ENCODE measurements at places on chromosomes 16 and 17.
A peak's percentile ranks its signal among the peaks of the same experiment; 100 is the strongest.

GRCh38 chr17:8430966-8431365, 4.7 kb upstream of the NDEL1 start:
- DNase-seq, result no peak

- peak; percentile 80 for DNase-seq
Measured at GRCh38 chr17:37358098-37358829, 17.5 kb upstream of the C17orf78 start.

- no peak for DNase-seq
Measured at GRCh38 chr16:62568926-62569325, 532.7 kb upstream of the CDH8 start.

DNA sequence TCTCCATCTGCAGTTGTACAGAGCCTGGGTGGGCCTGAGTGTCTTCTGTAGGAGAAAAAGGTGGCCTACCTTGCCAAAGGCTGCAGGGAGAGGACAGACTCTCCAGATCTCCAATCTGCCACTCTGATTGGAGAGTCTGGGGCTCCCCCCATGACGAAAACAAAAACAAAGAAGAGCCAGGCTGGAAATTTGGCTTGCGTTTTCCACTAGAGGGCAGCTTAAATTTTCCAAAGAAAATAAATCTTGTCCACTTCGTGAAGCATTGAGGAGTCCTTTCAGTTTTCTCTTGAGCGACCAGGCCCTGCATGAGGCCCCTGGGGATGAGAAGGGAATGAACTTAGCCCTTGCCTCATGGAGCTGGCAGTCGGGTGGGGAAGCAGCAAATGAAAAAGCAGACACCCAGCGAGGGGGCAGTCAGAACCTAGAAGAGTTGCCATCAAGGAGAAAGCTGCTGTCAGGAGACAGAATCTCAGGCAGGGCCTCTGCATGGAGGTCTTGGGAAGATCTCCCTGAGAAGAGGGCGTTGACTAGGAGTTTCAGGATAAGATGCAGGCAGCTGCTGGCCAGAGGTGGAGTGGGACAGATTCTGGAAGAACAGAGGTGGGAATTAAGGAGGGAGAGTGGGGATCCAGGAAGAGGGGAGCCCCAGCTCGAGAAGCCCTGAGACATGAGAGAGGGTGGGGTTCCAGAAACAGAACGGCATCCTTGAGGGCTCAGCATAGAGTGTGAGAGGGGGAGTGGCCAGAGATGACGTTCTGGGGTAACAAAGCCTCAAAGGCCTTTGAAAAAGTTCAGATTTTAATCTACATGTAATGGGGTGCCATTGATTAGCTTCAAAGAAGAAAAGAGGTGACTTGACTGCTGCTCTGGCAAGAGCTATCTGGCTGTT, 8.4 kb upstream of the SHCBP1 start:
- DNase-seq, result peak; percentile 24

GRCh38 chr16:86142801-86143236, 243.9 kb downstream of the IRF8 start:
- no peak for DNase-seq

DNA sequence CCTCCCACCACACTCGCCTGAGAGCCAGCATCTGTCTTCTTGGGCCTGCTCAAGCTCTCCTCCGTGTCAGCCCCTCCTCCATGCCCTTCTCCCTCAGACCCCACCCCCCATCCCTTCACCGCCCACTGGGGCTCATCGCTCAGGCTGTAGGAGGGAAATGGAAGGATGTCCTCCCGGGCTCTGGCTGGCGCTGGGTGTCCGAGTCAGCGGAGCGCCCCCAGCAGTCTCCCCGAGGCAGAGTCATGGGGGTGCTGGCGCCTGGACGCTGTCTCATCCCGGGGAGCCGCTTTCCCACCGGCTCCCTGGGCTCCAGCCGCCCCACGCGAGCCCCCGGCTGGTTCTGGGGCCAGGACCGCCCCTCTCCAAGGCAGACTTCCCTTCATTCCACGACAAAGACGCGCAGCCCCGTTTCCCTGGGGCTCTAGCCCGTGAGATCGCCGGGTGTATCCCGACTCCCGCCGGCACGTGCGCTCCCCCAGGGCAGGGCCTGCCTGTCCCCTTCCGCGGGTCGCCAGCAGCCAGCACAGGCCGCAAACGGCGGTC, 428 bp upstream of the ANTKMT start:
- DNase-seq, result peak; percentile 73

- DNase-seq, result no peak
Measured at GRCh38 chr17:40850293-40850972, 16.6 kb downstream of the KRT12 start.

DNA sequence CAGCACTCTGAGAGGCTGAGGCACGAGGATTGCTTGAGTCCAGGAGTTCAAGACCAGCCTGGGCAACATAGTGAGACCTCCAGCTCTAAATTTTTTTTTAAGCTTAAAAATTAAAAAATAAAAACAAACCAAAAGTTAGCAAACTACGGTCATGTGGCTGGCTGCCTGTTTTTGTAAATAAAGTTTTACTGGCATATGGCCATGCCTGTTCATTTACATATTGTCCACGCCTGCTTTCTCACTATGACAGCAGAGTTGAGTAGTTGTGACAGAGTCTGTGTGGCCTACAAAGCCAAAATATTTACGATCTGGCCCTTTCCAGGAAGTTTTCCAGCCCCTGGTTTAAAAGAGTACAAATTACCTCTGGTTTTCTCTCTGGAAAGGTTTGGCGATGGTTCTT, 3.3 kb downstream of the SLX4 start:
- DNase-seq, result no peak

- DNase-seq, result peak; percentile 19
Measured at GRCh38 chr16:51971184-51971583, 575.8 kb downstream of the TOX3 start.

GRCh38 chr16:79282806-79283205, 317.7 kb downstream of the MAF start:
- DNase-seq, result no peak

- no peak for DNase-seq
Measured at GRCh38 chr17:81335773-81336157, 40.7 kb upstream of the SLC38A10 start.

DNA sequence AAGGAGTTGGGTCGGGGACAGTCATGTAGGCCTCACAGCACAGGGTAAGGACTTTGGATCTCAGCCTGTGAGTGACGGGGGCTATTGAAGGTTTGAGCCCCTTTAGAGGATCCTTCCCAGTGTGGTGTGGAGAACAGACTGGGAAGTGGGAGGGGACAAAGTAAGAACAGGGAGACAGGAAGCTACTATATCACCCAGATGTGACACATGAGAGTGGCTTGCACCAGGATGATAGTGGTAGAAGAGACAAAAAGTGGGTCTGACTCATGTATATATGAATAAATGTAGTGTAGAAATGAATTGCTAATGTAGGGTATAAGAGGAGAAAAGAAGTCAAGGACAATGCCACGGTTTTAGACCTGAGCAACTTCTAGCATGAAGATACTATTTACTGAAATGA, 4.5 kb downstream of the NUP93 start:
- DNase-seq, result no peak

GRCh38 chr16:63983401-63983800, 1138.5 kb downstream of the CDH11 start:
- DNase-seq, result peak; percentile 16

GRCh38 chr17:80872001-80872500, 119.6 kb upstream of the CHMP6 start:
- no peak for DNase-seq

- DNase-seq, result peak; percentile 82
Measured at GRCh38 chr16:85515830-85516397, 97.2 kb upstream of the GSE1 start.

DNA sequence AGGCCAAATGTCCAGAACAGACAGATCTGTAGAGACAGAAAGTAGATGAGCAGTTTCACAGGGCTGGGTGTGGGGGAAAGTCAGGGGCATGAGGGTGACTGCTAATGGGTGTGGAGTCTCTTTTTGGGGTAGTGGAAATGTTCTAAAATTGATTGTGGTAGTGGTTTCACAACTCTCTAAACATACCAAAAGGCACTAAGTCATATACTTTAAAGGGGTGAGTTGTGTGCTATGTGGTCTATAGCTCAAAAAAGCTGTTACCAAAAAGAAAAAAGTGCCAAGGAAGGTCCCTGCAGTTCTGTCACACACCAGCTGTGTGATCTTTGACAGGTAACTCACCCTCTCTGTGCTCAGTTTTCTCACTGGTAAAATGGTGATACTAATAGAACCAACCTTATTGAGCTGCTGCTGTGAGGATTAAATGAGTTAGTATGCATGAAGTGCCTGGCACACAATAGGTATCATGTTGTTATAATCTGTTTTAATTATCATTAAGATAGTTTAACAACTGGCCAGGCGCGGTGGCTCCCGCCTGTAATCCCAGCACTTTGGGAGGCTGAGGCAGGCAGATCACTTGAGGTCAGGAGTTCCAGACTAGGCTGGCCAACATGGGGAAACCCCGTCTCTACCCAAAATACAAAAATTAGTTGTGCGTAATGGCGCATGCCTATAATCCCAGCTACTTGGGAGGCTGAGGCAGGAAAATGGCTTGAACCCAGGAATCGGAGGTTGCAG, 10.3 kb downstream of the ITGAX start:
- DNase-seq, result no peak

DNA sequence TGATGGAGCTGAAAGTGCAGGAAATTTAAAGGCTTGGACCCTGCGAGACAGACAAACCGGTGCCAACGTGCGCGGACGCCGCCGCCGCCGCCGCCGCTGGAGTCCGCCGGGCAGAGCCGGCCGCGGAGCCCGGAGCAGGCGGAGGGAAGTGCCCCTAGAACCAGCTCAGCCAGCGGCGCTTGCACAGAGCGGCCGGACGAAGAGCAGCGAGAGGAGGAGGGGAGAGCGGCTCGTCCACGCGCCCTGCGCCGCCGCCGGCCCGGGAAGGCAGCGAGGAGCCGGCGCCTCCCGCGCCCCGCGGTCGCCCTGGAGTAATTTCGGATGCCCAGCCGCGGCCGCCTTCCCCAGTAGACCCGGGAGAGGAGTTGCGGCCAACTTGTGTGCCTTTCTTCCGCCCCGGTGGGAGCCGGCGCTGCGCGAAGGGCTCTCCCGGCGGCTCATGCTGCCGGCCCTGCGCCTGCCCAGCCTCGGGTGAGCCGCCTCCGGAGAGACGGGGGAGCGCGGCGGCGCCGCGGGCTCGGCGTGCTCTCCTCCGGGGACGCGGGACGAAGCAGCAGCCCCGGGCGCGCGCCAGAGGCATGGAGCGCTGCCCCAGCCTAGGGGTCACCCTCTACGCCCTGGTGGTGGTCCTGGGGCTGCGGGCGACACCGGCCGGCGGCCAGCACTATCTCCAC, at the start of gene NOG:
NOG (plus strand) TSS at position 54 of the 674 bp plus-strand sequence; CDS start at position 579, 525 bp downstream.
- peak; percentile 82 for DNase-seq

DNA sequence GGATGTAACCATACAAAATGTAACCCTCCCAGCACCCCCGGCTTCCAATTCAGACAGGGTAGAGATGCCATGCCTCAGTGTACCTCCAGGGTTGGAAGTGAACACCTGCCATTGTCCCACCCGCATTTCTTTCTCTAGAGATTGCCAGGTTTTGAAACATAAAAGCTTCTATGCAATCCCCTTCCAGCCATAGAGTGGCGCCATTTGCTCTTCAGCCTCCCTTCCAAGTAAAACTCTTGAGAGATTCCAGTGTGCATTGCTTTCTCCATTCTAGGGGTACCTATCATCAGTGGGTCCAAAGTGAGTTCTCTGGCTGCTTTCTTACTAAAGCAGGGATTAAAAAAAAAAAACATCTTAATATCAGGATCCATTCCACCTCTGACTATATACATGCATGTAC, 133.1 kb upstream of the RPL38 start:
- no peak for DNase-seq

DNA sequence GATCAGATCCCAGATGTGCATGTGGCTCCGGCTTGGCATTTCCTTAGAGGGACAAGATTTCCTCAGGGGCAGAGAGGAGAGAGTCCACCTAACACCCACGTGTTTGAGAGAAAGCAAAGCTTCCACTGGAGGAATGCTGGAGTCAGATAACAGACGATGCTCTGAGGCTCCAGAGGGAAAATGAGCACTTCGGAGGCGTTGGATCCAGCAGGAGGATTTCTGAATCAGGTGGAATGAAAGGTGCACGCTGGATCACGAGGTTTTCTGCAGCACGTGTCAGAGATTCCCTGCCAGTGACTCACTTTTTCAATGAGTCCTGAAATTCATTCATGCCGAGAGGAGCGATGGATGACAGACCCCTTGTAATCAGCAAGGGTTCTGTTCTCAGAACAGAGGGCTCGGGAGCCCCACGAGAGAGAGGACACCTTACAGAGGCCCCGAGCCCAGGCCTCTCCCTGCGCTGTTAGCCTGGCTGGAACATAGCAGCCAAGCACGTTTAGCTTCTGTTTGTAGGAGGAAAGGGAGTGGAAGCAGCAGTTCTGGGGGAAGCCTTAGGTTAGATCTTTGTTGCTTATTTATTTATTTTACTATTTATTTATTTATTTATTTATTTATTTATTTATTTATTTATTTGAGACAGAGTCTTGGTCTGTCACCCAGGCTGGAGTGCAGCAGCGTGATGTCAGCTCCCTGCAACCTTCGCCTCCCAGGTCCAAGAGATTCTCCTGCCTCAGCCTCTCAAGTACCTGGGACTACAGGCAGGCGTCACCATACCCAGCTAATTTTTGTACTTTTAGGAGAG, 49.3 kb upstream of the JPH3 start:
- DNase-seq, result peak; percentile 56

DNA sequence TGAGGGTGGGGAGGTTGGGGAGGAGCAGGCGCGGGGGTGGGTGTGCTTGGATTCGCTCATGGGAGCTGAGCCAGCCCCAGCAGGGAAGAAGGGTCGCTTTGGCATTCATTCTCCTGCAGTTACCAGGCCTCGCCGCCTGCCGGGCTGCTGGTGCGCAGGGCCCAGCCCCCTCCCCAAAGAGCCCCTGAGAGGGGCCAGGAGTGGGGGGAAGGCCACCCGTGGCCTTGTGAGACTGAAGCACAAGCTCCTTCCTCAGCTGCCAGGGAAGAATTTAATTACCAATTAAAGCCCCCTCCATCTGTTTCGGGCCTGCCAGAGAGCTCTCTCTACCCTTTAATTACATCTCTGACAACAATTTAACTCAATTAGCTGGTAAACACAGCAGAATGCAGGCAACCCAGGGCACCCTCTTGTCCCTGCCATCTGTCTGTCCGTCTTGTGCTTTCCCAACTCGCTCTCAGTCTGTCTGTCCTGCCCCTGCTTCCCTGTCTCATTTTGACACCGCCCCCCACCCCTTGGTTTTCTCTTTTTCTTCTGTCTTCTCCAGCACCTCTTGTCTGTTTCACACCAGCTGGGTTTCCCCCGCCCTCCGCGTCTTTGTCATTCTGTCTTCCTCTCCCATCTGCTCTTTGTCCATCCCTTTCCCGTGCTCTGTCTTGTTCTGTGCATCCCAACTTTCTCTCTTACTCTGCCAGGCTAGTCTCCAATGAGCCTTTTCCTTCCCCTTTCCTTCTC, 32.7 kb downstream of the CDK5RAP3 start:
- DNase-seq, result peak; percentile 50

GRCh38 chr17:2965621-2966595, 97.5 kb downstream of the OR1D5 start:
- DNase-seq, result peak; percentile 56
